ENCODE measurements at places on chromosomes 4 and X.

- DNase-seq = no peak
Observed at GRCh38 chr4:6910340-6910959, 824 bp downstream of the TBC1D14 start.

DNA sequence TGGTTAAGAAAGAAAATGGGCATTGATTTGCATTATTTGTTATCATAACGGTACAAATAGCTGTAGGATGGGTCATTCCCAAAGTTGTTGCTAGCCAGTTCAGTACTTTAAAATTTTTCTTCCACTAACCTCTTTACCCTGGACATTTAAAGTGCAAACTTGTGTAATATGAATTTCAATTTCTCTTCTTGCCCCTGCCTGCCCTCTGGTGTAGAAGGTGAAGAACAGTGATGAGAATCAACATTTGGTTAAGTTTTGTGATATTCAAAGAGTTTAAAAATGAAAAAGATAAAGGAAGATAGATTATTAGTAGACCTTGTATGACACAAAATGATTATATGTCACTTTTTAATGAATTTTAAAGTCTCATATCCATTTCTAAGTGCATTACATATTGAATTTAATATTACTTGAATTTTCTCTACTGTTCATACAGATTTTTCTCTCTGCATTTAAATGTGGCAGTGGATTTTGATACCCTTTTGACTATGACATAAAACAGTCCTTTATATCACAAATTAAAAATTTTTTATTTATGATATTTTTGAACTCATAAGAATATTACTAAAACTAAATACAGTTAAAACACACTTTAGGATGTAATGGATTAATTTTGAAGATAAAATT lies 337.7 kb downstream of the BMPR1B start:
- DNase-seq = no peak

DNA sequence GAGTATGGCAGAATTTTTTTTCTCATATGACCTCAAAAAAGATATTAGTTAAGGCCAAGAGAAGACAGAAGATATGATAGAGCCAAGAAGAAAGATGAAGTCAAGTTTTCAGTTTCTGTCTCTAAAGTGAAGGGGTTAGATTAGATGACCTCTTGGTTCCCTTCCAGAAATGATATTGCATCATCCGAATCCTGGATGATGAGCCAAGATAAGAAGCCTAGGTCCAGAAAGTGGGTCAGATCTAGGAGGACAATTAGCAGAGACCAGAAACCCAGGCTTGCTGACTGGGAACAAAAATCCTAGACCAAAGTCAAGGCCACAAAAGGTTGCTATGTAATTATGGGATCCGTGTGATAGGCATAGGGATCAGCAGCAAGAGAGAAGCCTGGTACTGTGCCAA lies 20.2 kb downstream of the SATL1 start:
- DNase-seq = no peak

- DNase-seq = no peak
Observed at GRCh38 chrX:39174772-39175417, 373.6 kb downstream of the MID1IP1 start.

DNA sequence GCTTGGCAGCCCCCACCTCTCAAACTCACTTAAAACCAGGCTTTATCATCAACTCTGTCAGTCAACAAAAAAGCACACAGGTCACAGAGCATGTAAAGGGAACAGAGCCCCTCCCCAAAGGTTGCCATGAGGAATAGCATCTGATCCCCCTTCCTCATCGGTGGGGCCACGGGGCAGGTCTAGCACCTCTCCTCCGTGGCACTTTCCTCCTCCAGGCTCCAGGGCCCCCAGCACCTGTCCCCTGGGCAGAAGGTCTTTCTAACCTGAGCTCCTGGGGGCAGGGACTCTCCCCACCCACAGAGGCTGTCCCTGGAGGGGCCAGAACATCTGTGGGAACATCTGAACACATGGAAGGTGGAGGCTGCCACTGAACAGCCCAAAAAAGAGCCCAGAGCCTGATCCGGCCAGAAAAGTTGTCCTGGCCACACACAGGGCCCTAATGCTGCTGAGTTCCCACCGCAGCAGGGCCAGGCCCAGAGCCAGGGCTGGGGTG lies 65.7 kb downstream of the ZFYVE28 start:
- no peak for DNase-seq

GRCh38 chr4:140523370-140523856 lies 555 bp upstream of the ELMOD2 start:
- DNase-seq = no peak
